ENCODE measurements at places on chromosomes 2 and 18.

GRCh38 chr18:60563082-60563481 lies 190.5 kb upstream of the MC4R start:
- DNase-seq = no peak

GRCh38 chr18:79847606-79848293 lies 50.0 kb downstream of the KCNG2 start:
- DNase-seq = no peak

- DNase-seq = no peak
Measured at GRCh38 chr2:191329841-191330240, 84.6 kb downstream of the MYO1B start.

DNA sequence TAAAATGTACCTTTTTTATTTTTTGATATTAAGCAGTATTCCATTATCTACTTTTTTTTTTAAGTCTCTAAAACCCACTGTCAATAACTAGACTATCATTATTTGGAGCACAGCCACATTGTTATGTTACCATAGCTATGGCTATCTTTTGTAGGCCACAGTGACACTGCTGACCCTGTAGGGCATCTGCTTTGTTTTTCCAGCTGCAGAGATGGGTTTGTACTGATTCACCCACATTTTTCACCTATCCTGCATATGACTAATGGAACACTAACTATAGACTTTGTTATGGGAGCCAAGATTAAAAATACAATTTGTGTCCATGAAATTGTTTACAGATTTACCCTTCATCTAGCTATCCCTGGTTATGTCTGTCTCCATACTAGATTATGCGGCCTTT lies 21.6 kb upstream of the OTX1 start:
- no peak for DNase-seq

DNA sequence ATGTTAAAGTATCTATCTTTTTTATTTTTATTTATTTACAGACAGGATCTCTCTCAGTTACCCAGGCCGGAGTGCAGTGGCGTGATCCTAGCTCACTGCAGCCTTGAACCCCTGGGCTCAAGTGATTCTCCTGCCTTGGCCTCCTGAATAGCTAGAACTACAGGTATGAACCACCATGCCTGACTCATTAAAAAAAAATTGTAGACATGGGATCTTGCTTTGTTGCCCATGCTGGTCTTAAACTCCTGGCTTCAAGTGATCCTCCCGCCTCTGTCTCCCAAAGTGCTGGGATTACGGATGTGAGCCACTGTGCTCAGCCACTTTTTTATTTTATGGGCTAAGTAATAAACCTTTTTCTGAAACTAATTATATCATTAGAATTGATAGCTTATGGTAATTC lies 7.1 kb downstream of the MFSD6 start:
- no peak for DNase-seq

DNA sequence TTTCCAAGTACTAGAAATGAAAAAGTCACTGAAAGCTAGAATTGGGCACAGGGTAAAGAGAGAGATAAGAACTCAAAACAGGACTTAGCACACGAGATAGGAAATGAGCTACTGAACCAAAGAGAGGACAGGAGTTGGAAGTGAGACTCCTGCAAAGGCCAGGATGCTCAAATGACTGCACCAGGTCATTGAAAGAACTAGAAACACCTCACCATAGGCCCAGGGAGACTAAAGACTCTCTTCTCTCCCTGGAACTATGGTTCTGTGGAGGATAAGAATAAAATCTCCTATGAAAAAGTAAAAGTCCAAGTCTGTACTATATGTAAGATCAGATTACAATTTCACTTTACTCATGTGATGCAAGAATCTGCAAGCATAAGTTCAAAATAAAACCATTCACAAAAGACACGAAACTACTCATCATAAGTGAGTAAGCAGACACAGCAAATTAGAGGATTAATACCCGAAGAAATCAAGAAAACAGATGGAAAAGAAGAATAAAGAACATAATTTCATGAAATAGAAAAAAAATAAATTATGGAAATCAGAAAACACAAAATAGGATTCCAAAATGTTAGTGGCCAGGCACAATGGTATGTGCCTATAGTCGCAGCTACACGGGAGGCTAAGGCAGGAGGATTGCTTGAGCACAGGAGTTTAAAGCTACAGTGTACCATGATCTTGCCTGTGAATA lies 6.5 kb downstream of the NBAS start:
- no peak for DNase-seq

DNA sequence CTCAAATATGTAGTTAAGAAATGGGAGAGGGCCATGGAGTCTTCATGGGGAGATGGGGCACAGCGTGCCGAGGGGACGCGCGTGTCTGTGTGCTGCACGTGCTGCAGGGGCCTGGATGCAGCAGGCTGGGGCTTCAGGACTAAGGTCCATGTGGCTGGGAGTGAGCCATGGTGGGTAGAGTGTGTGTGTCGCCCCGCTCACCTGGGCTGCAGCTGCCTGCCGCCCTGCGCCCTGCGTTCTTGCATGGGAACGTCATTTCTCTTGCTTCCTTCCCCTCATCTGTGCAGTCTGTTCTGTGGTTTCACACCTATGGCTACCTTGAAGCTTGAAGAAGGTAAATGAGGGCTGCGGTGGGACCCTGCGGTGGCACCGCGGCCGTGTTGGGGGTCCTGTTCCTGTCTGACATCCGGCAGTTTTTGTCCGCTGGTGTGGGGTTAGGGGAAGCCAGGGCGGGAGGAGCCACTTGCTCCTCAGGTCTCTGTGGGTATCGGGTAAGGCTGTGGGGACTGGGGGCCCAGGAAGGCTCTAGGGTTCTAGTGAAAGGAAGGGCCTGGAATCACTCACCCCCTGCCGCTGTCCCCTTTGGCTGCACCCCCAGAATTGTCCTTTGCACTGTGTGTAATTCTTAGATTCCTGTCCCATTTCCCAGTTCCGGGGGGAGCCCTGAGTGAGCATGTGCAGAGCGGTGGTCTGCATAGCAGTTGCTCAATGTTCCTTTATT lies 54.1 kb upstream of the HS6ST1 start:
- DNase-seq = no peak

DNA sequence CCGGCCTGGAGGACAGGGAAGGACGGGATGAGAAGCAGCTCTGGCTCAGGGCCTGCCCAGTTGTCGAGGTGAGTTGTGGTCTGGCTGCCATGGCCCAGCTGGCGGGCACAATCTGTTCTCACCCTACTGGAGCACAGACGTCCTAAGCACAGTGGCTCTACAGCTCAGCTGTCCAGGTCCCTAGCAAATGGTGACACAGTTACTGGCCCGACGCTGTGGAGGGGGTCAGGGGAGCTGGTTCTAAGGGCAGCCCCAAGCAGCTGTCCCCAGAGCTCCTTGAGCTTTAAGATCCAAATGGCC lies 32.9 kb downstream of the KCNK3 start:
- no peak for DNase-seq

- DNase-seq = no peak
Measured at GRCh38 chr2:57862727-57863126, 183.9 kb upstream of the VRK2 start.

DNA sequence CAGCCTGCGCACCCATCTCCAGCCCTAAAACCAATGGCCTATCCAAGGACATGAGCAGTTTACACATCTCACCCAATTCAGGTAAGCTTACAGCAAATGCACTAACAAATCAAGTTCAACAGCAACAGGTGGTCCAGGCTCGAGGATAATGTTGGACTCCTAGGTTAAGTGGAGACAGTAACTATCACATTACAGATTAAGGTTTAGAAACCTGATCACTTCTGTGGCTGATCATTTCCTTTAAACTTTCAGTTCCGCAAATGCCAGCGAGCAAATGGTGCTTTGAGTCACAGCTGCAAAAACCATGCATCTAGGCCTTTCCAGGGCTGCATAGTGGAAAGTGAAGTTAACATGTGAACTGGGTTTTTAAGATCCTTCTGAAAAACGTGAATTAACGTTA lies 259.4 kb downstream of the GBX2 start:
- no peak for DNase-seq

GRCh38 chr18:70442933-70443332 lies 154.1 kb downstream of the SOCS6 start:
- no peak for DNase-seq

GRCh38 chr18:36814994-36815393 lies 13.8 kb downstream of the TPGS2 start:
- DNase-seq = no peak

- DNase-seq = no peak
Measured at GRCh38 chr2:3038636-3039035, 339.0 kb downstream of the EIPR1 start.

DNA sequence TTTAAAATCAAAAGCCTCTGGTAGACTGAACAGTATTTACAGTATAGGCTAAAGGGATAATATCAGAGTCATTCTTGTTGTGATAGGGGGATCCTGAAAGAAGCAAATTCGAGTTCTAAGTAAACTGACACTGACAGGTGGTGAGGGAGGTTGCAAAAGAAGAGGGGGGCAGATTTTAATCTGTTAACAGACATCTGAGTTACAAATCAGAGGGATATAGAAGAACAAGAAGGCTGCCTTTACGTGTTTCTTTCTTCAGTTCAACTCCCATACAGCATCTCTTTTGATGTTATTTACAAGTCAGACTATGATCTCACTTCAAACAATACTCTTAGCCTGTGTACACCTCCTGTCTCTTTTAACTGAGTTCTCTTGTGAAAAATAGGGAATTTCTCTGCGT lies 16.3 kb upstream of the ITGA4 start:
- no peak for DNase-seq

DNA sequence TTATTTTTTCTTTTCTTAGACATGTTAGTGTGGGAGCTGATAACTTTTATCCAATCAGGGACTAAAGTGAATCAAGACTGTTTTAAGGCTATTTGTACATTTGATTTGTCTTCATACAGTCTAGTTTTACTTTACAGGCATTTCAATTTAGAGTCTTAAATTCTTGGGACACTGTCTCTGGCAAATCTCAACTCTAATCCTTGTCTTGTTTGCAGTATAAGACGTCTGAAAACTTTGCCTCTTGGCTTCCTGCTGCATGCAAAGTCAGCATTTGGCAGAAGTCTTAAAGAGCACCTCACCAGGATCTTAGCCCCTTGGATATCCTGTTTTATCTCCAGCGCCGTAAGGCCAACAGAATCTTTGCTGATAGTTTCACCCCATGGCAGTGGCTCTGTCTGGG lies 30.3 kb downstream of the SPOPL start:
- no peak for DNase-seq

- DNase-seq = peak; percentile 86
Measured at GRCh38 chr2:64488050-64488974, 34.4 kb downstream of the LGALSL start.

GRCh38 chr18:26258711-26259110 lies 32.5 kb downstream of the TAF4B start:
- no peak for DNase-seq

GRCh38 chr18:9429662-9429993 lies 45.7 kb upstream of the RALBP1 start:
- DNase-seq = no peak

DNA sequence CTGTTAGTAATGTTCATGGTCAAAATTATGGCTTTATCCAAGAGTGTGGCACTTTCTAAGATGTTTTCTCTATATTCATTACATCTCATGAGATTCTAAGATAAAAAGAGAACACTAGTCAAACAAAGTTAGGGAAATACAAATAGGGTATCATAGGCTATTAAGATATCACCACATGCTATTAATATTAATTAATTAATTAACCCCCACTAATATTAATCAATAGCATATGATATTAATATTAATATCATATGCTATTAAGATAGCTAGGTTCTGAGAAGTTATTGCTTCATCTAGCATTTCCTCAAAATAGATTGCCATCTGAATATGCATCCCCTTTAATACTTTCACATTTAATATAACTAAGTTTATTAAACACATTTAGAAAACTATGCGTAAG lies 22.1 kb downstream of the DSG3 start:
- no peak for DNase-seq

DNA sequence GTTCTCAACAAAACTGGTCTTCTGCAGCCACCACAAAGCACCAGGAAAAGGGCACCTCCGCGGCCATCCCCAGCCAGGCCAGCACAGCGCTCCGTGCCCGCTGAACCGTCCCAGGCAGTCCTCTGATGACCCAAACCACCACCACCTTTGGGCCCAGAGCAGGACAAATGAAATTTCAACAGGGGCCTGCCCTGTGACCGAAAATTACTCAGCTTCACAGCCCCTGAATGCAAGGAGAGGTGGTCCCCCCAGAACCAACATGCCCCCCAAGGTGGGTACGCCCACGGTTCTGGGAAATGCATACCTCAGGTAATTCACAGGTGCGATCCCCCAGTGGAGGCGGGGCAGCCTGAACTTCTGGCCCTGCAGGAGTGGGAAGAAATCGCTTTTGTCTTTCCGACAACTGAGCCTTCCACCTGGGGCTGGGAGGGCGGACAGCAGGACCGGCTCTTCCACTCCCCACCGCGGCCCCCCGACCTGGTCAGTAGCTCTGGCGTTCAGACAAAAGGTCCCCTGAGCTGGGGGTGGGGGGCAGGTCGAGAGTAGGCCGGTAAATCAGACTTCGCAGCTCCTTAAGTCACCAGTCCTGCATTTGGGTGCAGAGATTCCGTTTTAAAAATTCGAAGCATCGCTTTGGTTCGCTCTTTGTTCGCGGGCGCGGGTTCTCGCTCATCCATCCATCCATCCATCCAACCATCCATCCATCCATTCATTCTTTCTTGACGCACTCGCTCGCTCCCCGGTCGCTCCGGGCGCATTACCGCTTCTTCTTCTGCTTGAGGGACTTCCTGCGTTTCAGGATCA lies 1.4 kb downstream of the ARL4C start:
- no peak for DNase-seq

GRCh38 chr18:36513556-36513955 lies 216.0 kb downstream of the FHOD3 start:
- DNase-seq = no peak

GRCh38 chr2:75547345-75548035 lies 13.2 kb downstream of the EVA1A start:
- DNase-seq = no peak

GRCh38 chr2:1644427-1644826 lies 99.9 kb downstream of the PXDN start:
- no peak for DNase-seq

DNA sequence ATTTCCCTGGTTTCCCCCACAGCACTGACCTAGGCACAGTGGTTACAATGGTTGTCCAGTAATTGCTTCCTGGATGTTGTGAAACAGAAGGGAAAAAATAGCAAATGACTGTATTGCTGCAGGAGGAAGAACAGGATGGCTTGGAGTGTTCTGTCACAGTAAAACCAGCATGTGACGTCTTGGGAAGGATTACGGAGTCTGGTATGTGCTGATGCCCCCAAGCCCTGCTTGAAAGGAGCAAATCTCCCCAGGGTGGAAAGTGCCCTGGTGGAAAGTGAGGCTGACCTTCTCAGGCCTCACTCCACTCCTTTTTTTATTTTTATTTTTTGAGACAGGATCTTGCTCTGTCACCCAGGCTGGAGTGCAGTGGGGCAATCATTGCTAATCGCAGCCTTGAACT lies 7.8 kb downstream of the RAB11FIP5 start:
- DNase-seq = no peak

DNA sequence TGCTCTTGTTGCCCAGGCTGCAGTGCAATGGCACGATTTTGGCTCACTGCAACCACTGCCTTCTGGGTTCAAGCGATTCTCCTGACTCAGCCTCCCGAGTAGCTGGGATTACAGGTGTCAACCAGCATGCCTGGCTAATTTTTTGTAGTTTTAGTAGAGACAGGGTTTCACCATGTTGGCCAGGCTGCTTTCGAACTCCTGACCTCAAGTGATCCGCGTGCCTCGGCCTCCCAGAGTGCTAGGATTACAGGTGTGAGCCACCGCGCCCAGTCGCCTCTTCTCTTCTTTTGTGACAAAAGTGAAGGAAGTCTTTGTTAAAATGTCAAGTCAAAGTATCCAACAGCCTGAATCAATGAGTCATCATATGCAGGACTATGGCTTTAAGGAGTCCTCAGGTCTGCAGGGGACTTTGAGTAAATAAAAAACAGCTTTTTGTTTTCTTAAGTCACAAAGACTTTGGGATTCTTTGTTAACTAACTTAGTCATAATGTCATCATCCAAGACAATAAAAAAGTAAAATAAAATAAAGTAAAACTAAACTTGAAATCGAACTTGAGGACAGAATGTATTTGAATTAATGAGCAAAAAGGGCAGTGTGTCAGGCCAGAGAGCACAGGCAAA lies 1153.2 kb downstream of the SUCLG1 start:
- DNase-seq = no peak

All from activated CD4-positive, CD25-positive, alpha-beta regulatory T cell treated with anti-CD3 and anti-CD28 coated beads, Interleukin-2, amount 50 U/mL, for 72 hours (primary cell).